ENCODE measurements at places on chromosomes 1 and 21. TPM values are rescaled to one million over a fixed set of nuclear protein-coding genes. Genes with fewer than 3 reads are reported as not detected.

The MECR gene
- 20.9 TPM for total RNA-seq

The GSTM1 gene
- total RNA-seq, result not detected

The AKNAD1 gene
- 1.5 TPM for total RNA-seq

The CLEC20A gene
- total RNA-seq, result not detected

The AVPR1B gene
- not detected for total RNA-seq

The INAVA gene
- 37.8 TPM for total RNA-seq

The TCHHL1 gene
- not detected for total RNA-seq

The AKR7A3 gene
- total RNA-seq, result 0.16 TPM

The PALMD gene
- total RNA-seq, result 0.19 TPM

The GPX7 gene
- total RNA-seq, result not detected

The RIPK4 gene
- 20.0 TPM for total RNA-seq

The SNX7 gene
- total RNA-seq, result 24.9 TPM

The PDE9A gene
- 1.0 TPM for total RNA-seq

The OTUD3 gene
- total RNA-seq, result 2.6 TPM

The DAB1 gene
- not detected for total RNA-seq

The VWA5B1 gene
- total RNA-seq, result not detected

The TSTD1 gene
- total RNA-seq, result not detected

The FCGR2B gene
- not detected for total RNA-seq

The TCEA3 gene
- 0.86 TPM for total RNA-seq

The OXCT2 gene
- 0.49 TPM for total RNA-seq
